ENCODE measurements at places on chromosomes 1 and 21. TPM values are rescaled to one million over a fixed set of nuclear protein-coding genes. Genes with fewer than 3 reads are reported as not detected.

The BCAR3 gene
- 35.1 TPM for total RNA-seq

The GART gene
- 53.0 TPM for total RNA-seq

The GCSAML gene
- not detected for total RNA-seq

The RHD gene
- under 0.01 TPM for total RNA-seq

The RGS1 gene
- under 0.01 TPM for total RNA-seq

The ARID4B gene
- total RNA-seq: 28.2 TPM

The PDC gene
- 0.38 TPM for total RNA-seq

The SYT11 gene
- total RNA-seq: 59.5 TPM

The BTBD19 gene
- 4.4 TPM for total RNA-seq

The NTMT2 gene
- not detected for total RNA-seq

The TSPEAR gene
- not detected for total RNA-seq

The RABGAP1L gene
- total RNA-seq: 36.1 TPM

The LRRC3 gene
- total RNA-seq: 0.85 TPM

The KRTAP11-1 gene
- total RNA-seq: not detected

The NUAK2 gene
- 5.2 TPM for total RNA-seq

The PGLYRP3 gene
- total RNA-seq: not detected

The MYBPHL gene
- not detected for total RNA-seq

The AGPAT3 gene
- total RNA-seq: 33.5 TPM

The ATPAF1 gene
- total RNA-seq: 40.6 TPM

The MATN1 gene
- 0.28 TPM for total RNA-seq

The APCS gene
- not detected for total RNA-seq

The TSHB gene
- total RNA-seq: not detected

The KLHL17 gene
- total RNA-seq: 5.0 TPM

The TNFRSF4 gene
- total RNA-seq: not detected

The MIXL1 gene
- total RNA-seq: not detected

The PPCS gene
- 52.7 TPM for total RNA-seq

The PCP4L1 gene
- total RNA-seq: under 0.01 TPM

The FLG2 gene
- not detected for total RNA-seq

The RAB42 gene
- total RNA-seq: 0.58 TPM

The ADAMTSL4 gene
- 4.2 TPM for total RNA-seq

The FABP3 gene
- 2.7 TPM for total RNA-seq

The CRP gene
- total RNA-seq: not detected

The IFNGR2 gene
- 51.2 TPM for total RNA-seq

The KCNK1 gene
- 0.56 TPM for total RNA-seq

The GPR3 gene
- 0.56 TPM for total RNA-seq

The LCE5A gene
- total RNA-seq: not detected
